ENCODE measurements at places on chromosomes 6 and 20.
A peak's percentile ranks its signal among the peaks of the same experiment; 100 is the strongest.

- DNase-seq, result no peak
Observed at GRCh38 chr6:111162504-111162903, 75.2 kb downstream of the SLC16A10 start.

DNA sequence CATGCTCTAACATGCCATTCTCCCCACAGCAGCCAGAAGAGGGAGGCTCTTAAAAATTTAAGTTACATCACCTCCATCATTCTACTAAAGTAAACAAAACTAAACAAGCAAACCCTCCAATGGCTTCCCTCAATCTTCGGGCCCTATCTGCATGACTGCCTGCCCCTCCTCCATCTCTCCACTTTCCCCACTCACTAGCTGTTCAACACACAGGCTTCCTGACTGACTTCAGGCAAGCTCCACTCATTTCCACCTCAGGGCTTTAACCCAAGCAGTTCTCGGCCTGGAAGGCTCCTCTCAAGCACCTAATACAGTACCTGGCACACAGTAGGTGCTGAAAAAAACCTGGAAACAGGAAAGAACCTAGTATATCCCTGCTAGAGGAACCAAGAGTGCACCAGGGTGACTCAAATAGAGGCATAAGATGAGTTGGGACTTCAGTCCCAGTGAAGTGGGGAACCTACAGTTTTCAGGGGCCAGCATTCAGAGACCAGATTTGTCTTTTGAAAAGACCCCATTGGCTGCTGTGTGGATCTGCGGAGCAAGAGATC, 2.8 kb downstream of the AHCY start:
- DNase-seq, result no peak

DNA sequence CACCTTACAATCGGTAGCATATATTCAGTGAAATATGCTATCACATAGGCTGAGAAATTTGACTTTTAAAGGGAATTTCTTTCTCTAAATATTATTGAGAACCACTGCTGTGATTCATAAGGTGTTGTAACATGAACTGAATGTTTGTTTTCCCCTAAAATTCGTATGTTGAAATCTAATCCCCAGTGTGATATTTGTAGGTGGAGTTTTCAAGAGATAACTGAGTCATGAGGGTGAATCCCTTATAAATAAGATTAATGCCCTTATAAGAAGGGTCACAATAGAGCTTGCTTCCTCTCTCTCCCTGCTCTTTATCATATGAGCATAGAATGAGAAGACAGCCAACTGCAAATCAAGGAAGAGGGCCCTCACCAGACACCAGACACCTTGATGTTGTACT, 64.8 kb downstream of the LMBRD1 start:
- peak; percentile 13 for DNase-seq

DNA sequence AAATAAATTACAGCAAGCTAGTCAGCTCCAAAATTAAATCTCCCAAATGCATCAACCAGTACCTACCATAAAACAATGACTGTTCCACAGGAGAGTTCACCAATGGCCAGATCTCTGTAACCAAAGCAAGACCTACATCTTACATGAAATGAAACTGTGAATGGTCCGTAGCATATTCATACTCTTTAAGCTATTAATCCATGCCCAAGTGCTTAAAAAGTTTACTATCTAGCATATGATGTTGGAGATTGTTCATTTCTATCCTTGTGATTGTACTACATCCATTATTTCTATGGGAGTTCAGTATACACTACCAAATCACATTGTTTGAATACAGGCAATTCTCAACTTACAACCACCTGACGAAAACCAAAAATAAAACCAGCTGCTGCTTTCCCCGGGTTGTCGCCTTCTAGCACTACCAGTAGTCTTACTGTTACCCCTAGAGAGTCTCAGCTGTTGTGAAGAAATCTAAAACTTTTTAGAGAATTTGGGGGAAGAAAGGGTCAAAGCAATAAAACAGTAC, 38.0 kb downstream of the HIVEP2 start:
- DNase-seq, result no peak

DNA sequence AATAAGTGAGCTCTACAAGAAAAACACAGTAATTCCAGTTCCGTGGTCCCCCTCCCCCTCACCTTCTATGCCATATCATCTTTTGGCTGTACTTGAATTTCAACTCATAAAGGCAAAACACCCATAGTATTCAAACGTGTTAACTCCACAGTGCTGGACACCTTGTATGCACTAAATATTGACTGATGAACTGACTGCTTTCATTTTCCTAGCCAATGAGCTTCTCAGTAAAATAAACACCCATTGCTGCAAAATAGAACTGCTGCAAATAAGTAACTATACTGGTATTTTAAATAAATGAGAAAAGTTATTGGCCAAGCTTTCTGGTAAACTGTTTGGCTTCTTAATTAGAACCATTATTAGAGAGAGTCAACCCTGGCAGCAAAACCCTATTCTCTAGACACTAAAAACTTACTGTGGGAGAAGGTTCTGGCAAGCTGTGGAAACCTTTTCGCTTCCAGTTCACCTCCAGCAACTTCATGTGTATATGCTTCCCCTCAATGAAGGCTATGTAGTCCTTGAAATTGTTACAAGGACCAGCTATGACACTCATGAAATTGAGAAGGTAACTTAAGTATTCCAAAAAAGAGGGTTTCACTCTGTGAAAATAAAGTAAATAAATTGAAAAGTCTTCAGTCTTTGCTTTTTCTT, 86.0 kb downstream of the MBOAT1 start:
- no peak for DNase-seq

DNA sequence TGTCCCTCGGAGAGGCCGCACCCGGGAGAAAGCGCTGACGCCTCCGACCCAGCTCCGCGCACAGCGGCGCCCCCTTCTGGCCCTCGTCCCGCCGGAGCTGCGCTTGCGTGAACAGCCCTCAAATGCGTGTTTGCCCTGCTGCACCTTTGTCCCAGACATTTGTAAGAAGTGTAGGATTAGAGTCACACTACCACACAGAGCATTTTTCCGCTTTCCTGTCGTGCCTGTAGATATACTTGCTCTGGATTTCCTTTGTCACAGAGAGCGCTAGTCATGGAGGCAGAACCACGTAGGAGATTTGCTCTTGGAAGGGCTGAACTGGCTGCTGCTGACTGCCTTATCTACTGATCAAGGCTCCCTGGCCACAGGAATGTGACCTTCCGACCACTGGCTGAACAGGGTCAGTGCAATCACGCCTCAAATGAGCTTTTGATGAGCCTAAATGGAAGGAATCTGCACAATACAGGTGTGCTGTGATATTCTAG, 62.3 kb downstream of the PAX1 start:
- DNase-seq, result no peak

- DNase-seq, result no peak
Observed at GRCh38 chr6:94357381-94357980, 938.1 kb upstream of the EPHA7 start.

DNA sequence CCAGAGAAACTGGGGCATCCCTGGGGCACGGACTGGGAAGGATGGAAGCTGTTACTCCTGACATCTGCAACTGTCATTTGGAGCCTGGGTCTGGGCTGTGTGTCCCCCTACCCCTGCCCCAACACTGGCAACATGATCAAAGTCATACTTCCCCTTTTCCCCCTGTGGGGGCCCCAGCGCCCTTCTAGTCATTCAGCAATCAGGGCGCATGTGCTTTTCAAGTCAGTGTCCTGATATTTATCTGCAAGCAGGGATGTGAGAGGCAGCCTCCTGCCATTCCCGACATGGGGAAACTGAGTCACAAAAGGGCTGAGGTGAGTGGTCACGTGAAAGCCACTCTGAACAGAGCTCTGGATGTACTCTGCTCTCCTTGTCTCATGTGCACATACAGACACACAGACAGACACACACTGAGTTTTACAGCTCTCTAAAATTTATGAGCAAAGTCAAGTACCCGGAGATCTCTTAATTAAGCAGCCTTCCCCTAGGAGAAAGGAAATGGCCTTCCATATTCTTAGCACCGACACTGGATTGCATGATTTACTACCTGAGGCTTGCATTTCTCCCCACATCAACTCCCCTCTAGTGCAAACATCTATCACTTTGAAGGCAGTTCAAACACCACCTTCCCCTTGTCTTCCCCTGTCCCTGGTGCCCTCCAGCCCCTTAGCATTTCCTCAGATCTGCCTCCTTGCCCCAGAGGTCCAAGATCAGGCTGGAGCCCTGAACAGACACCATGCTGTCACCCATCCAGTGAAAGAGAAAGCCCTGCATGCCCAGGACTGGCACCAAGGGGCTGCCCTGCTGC, 170.7 kb downstream of the CDC5L start:
- DNase-seq, result no peak

DNA sequence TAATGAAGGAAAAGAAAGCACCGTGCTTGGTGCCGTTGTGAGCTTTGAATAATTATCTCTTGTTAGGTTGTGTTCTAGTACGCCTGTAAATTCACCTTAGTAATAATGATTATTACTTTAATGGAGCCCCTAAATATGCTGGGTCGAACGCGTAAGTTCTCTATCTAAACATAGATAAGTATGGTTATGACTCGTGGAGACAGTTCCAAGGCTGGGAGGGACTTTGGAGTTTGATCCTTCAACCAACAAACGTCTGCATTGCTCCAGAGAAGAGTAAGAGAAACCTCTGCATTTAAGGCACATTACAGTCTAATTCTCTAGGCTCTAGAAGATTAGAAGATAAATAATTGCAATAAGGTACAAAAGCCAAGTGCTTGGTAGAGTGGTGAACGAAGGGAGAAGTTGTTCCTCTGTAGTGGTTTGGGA, 514 bp downstream of the ACOT13 start:
- no peak for DNase-seq

DNA sequence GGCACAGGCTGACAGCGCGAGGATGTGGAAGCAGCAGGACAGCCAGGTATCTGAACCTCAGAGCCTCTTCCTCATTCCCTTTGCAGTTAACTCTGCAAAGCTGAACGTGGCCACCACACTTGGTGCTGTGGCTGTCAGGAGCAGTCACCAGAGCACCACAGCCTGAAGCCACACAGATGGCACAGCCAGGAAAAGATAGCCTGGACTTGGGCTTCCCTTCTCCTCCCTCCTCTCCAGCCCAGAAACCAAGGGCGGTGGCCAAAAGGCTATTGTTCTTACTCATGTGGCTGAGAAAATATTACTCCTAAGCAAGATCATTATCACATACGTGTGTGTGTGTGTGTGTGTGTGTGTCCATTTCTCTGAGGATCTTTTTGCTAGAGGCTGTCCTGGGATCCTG, 39.8 kb downstream of the CD164 start:
- no peak for DNase-seq

DNA sequence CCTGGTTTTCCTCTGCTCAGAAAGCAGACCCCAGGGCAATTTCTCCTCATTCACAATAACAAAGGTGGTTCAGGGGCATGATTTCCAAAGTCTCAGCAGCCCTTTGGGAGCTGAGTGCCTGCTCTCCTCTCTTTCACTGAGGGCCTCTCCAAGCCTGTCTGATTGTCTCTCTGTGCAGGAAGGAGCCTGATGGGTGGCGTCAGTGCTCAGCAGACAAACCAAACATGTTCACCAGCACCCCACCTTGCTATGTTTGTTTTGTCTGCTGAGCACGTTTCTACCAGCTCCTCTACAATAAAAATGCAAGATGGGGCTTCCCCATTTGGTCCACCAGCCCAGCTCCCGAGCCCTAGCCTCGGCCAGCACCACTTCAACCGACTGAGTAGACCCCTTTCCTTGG, 25.4 kb upstream of the TCP11 start:
- DNase-seq, result no peak

Data from skeletal muscle cell (primary cell).